ENCODE measurements at places on chromosomes 1 and 21.

DNA sequence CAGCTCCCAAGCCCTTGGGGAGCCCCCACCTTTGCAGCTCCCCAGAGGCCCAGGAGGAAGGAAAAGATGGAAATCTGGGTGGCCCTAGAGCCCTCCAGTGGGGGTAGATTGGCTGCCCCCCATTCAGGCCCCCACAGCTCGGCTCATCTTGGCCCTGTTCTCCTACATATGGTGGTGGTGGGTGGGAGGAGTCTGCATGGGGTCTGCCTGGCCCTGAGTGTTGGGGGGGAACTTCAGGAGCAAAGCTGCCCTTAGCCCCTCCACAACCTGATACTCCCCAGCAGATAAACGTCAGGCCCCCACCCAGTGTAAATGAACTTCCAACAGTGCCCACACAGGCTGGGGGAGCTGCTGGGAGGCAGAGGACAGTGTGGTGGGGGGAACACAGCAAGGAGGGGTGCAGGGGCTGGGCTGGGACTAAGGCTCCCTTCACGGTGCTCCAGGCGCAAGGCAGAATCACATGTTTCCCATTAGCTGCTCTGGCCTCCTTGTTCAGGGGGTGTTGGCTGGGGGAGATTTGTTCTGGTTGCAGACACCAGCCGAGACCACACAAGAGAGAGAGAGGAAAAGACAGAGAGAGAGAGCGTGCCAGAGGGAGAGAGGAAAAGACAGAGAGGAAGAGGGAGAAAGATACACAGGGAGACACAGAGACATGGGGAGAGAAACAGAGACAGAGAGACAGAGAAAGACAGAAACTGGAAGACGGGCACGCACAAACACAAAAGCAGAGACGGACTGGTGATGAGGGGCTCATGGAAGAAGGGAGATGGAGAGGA, 42.6 kb downstream of the AHDC1 start:
- DNase-seq: no peak

- DNase-seq: peak; percentile 87
Measured at GRCh38 chr1:12296623-12297022, 66.8 kb downstream of the VPS13D start.

DNA sequence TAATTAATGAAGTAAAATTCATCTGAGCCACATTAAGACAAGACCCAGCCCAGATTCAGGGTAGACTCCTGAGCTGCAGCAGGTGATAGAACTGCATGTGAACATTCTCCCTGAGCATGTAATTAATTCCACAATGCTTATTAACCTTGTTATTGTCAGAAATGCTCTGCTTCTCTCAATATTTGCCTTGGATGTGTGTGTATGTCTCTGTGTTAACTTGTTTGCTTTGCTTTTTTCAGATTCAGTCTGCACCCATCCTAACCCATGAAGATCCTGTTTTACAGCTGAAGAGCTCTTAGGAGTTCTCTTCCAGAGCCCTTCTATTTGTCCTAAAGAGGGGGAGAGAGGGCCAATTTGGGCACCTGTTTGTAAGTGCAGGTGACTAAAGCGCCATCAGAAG, 143.2 kb upstream of the BMP8A start:
- DNase-seq: no peak

GRCh38 chr1:219798283-219799030, 129.9 kb downstream of the SLC30A10 start:
- peak; percentile 84 for DNase-seq

- DNase-seq: peak; percentile 12
Measured at GRCh38 chr1:43205671-43206070, 33.5 kb downstream of the CFAP57 start.

DNA sequence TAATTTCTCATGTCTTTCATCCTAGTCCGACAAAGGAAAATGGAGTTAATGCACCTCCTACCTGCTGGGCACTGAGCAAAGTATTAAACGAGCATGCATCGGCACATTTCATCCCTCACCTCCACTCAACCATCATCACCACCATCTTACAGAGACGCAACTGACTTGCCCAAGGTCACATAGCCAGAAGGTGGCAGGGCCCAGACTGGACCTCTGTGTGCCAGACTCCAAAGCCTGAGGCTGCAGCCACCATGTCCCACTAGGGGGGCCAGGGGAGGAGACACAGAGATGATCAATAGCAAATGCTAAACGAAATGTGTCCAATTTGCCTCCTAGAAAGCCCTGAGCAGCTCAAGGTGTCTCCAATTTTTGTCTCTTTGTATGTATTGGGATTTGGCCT, 163.7 kb upstream of the EDN2 start:
- no peak for DNase-seq

DNA sequence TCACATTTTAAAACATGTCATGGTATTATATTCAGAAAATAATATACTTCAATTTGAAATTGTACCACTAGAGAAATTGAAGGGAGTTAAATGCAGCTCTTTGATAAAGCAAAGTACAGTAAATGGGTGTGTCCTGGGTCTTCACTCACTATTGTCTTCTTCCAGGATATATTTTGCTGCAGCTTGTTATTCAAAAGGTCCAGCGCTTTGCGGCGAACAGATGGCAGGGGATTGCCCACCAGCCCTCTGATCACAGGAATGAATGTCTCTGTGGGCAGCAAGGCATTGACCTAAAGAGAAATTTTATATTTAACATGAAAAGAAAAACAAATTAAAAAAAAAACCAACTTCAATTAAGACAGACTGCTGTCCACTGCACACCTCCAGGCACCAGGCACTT, 35.1 kb downstream of the LGALS8 start:
- DNase-seq: no peak

DNA sequence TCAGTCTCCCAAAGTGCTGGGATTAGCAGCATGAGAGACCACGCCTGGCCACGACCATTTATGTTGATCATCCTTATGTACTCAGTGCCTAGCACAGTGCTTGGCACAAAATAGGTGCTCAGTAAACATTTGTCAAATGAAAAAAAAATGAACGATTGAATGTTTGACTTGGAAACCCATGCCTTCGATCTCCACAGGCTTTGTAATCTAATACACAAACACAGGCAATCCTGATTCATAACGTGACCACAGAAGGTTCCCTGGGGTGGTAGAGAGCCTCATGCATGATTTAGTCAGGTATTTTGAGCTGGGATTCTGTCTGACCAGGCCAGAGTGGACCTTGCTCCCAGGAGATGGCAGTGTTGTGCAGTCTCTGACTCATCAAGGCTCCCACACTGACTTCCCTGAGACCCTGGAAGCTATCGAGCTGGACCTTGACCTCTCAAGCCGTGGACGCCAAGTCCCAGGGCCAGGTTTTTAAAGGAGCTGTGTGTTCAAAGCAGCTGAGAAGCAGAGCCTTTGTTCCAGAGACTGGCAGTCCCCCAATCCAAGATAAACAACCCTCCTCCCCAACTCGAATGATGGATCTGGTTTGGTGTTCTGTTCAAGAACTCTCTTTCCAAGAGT, 81.1 kb downstream of the PGM1 start:
- DNase-seq: peak; percentile 85

GRCh38 chr1:200006711-200007110, 20.8 kb upstream of the NR5A2 start:
- no peak for DNase-seq

GRCh38 chr1:210446479-210446878, 117.8 kb downstream of the HHAT start:
- no peak for DNase-seq

DNA sequence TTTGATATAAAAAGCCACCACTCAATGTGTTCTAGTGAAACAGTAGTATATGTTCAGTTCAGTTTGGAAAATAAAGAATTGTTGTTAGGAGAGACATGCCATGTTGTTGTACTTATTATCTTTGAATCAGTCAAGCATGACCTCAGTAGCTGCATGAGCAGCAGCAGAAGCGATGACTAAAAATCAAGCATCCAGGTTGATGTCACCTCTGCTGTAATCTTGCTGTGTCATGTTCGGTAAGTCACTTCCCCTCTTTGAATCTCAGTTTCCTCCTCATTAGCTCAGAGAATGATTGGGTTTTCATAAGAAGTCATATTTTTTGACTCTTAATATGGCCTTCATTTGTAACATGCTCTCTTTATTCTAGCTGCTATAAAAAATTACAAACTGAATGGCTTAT, 428.4 kb upstream of the B3GALT2 start:
- peak; percentile 22 for DNase-seq

GRCh38 chr1:186595969-186596368, 84.3 kb downstream of the PTGS2 start:
- DNase-seq: no peak

DNA sequence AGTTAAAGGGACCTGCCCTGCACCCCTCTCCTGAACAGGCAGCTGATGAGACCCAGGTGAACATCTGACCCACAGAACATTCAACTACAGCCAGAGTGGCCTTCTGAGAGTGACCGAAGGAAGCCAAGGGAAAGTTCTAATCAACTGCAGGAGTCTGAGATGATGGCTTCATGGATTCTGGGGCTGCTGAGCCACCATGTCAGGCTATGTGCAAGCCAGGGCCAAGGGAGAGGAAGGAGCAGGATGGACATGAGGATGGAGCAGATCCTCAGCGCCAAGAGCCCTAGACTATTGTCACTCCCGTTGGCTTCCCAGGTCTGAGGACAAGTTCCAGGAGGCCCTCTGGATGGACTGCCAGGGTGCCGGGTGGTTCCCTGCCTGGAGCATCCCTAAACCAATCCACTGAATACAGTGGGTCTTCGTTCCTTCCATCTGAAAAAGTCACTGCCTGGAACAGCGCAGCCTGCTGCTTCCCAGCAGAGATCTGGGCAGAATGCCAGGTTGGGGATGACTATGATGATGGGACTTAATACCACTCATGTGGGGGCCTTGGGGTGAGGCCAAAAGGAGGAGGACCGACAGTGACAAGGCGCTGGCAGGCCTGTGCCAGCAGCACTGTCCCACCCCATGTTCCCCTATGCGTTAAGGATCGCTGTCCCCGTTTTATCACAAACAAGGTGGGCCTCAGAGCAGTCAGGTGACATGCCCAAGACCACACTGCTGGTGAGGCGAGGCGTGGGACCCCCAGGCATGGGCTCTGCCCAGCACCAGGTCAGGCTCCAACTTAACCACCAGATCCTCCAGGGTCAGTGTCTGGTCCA, 19.8 kb downstream of the SPOCD1 start:
- DNase-seq: peak; percentile 32

DNA sequence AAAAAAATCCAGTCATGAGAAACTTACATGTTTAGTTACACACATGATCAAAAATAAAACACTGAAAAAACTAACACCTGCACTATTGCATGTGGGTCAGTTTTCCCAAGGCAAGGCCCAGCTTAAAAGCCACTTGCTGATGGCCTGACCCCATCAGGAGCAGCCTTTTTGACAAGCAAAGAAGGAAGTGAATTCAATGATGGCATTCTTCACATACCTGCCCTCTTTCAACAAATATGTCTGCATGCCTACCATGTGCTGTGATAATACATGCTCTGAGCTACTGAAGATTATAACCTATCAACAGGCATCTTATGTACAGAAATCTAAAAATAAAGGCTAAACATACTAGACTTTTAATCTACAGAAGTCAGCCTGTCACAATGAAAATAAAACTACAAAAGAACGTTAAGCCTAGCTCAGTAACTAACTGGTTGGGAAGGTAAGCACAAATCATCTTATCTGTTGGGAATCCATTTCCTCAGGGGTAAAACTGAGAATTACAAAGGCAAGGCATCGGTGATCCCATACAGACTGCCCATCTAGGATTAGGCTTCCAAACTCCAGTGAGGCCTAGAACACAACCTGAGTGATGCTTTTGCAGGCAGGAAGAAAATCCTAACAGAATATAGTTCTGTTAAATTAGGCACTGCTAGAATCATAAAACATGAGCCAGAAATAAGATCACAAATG, 14.5 kb downstream of the SORT1 start:
- no peak for DNase-seq

DNA sequence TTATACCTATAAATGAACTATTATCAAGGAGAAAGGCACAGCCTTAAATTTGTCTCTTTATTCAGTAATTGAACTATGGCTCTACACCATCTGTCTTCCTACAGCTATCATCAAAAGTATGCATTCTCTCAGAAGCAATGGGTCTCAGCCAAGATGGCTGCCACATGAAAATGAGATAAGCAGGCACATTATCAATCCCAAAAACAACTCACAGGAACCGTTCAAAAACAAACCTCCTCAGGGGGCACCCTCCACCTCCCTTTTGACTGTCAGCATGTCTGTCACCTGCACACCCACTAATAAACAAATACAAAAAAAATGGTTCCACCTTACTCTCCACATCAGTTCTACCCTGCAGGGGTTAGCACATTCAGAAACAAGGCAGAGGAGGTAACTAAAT, 23.6 kb downstream of the KIAA0319L start:
- no peak for DNase-seq

- no peak for DNase-seq
Measured at GRCh38 chr1:63238721-63239120, 83.6 kb upstream of the FOXD3 start.

- DNase-seq: no peak
Measured at GRCh38 chr1:54009406-54009805, 8.6 kb downstream of the LDLRAD1 start.

GRCh38 chr1:114561333-114561732, 20.1 kb downstream of the BCAS2 start:
- DNase-seq: no peak

DNA sequence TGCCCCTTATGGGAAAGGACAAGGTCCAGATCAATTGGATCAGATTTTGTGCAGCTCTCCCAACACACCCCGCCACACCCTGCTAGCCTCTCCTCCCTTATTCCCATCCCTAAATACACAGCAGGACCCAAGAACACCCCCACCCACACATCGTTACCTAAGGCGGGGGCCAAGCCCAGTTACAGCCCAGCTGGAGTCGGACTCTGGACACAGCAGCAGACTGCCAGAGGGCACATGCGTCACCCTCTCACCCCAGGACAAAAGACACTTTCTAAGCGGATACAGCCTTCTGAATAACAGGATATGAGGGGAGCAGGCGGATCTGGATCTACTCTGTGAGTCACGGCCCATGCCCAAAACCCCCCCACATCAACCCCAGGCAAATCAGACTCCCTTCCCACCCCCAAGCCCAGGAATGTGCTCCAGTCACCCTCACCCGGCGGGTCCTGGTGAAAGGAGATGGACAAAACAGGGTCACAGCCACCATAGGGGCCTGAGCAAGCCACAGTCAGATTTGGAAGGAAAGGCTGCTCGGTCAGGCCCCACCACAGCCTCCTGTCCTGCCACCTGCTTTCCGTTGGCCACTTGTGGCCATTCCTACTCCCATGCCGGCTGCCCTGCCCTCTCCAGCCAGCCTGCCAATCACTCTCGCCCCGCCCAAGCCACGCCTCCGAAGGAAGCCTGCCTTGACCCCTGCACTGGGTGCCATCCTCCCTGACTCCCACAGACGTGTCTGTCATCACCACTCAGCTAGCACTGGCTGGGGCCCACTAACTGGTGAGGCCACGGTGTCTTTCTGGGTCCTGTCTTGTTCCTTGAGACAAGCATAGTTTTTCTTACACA, 4.0 kb downstream of the S100A16 start:
- peak; percentile 97 for DNase-seq

- DNase-seq: no peak
Measured at GRCh38 chr1:182699393-182700350, 15.3 kb upstream of the RGS8 start.

DNA sequence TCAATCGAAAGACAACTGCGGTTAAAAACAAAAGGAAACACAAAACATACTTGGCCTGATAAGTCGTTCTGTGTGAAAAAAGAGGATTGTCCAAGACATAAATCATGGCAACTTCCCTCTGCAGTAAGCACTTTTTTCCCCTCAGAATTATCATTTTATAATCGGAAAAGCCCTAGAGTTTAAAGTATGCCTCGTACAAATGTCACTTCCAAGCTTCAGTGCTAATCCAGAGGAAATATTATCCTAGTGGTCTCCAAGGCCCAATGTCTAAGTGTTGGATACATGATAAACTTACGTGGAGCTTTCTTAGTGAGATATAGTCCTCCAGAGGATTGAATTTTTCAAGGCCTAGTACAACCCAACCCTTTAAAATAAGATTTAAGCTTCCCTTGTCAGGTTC, 11.2 kb upstream of the NTMT2 start:
- DNase-seq: no peak
